ENCODE measurements at places on chromosomes 5 and 9.

GRCh38 chr9:27664121-27664779 lies 91.0 kb upstream of the C9orf72 start:
- DNase-seq = no peak

DNA sequence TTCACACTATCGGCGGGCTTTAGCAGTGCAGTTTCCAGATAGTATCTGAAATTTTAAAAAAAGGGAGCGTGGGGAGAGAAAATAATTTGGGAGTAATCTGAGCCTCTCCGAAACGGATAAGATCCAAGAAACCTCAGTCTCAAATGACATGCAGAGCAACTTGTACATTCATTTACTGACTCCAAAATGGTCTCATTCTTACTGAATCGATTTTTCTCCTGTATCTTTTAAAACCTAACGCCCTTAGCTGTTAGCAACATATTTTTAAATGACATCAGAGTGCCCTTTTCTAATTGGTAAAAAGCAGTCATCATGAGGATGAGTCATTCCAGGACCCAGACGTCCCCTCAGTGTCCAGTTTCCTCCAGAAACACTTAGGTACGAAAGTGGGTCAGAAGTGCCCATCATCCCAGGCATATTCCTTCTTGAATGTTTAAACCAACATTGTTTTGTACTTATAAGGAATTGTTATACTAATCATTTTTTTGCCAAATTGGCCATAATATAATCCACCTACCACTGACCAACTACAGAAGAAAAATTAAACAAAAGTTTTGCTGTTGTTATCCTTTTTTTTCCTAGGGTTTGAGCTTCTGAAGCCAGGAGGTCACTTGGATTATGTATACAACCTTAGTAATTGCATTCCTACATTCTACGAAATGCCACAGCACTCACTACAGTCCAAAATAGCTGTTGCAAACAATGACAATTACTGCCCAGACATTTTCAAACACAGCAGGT lies 354.4 kb downstream of the ADAMTS6 start:
- no peak for DNase-seq

DNA sequence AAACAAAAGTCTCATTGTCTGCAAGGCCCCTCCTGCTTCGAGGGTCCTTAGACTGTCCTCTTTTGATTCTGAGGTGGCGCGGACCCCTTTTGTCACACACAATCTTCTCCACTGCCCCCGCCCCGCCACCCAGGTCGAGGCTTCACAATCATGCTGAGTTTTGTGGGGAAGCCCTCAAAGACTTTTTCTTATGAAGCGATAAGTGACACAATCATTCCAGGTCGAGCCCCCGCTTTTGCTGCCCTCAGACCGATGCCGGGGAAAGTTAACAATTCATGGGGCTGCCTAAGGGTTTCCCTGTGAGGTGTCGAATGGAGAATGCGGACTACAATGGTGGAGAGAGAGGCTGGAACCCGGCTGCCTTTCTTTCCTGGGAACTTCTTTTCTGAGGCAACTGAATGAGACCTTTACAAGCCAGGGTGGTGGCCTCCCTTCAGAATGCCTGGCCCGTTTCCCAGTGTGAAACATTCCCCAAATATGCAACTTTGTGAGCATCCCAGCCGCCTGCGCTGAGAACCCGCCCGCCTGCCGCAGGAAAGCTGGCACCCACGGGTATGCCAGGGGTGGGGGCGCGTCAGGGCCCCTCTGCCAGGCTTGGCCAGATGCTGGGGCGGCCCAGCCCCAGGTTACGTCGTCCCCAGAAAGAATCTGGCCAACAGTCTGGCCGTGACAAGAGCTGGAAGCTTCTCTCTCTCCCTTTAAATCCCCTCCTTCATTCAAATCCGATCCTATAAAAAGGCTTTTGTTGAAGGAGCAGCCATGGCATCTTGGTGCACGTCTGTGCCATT lies 71.9 kb downstream of the MAP1B start:
- DNase-seq = peak; percentile 79

GRCh38 chr9:121213136-121213806 lies 11.6 kb upstream of the RAB14 start:
- DNase-seq = peak; percentile 71

DNA sequence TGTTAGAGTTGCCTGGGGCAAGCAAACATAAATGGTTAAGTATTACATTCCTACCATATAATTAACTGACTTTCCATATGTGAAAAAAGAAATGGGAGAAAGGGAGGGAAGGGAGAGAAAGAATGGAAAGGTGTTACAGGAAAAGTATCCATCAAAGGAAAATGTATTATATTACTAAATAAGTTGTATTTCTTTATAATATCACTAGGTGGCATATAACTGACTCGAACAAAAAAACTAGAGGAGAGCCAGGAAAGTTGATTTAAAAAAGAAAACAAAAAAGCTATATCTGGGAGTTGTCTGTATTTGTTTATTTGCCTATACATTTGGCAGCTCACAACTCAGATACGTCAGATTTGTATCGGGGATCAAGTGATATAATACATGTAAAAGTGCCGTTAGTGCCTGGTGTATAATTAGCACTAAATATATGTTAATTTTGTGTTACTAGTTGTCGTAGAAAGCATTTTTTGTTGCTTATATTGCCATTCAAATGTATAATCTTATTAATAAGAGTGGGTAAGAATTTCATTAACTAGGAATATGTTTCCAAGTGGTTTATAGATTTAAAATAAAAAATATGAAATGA lies 59.6 kb upstream of the ADAMTS19 start:
- peak; percentile 11 for DNase-seq

DNA sequence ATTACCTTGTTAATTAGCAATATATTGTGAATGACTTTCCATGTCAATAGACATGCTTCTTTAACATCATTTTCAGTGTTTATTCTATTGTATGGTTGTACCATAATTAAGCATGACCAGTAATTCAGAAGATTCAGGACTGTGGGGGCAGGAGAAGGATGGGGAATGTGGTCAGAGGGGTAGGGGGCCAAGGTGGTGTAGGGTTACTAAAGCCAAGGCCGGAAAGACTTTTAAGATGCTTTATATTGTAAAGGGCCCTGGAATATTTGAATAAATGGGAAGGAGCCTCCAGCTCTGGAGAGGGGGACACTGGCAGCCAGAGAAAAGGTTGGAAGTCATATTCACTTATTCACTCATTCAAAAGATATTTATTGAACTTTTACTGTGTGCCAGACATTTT lies 115.7 kb downstream of the FGF18 start:
- no peak for DNase-seq

DNA sequence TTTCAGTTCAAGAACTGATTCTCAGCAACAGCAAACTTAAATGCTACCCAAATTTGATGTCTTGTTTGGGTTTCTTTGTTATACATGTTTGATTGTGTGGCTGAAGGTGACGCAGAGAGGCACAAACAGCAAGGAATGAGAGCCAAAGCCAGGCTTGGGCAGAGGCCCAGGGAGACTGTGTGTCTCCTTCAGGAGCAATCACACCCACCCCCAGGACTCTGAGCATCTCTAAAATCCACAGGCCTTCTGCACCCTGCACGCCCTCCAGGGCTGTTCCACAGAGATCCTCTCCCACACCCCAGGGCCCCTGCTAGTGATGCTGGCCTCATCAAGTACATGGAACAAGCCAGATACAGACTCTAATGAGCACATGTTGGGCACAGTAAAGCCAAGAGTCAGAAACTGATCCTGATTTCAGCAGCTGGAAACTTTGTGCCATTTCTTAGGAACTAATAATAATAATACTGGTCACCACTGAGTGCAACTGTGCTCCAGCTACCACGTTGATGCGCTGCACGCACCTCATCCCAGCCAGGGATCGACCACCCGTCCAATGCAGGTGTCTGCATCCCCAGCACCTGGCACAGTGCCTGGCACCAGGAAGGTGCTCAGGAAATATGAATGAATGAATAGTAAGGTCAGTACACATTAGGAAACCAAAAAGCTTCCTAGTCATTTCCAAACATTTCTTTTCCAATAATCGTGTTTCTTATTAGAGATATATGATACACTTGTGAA lies 54.6 kb upstream of the TCF7 start:
- no peak for DNase-seq

- peak; percentile 45 for DNase-seq
These were observed 213.4 kb downstream of the MARCHF11 start for GRCh38 chr5:15966066-15966640.

DNA sequence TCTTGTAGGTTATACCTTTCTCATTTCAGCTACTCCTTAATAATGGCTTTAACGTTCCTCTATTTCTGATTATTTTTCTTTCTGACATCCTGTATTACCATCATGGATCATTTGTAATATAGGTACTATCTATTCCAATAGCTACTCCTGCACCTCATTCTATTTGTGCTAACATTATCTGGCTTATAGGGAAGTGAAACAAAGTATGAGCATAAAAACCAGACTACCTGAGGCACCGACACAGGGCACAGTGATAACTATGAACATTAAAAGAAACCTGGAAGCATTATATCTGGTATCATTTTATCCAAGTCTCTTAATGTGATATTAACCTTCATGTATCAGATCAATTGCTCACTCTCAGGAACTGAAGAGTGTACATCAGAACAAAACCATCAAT lies 407.3 kb downstream of the DMRT2 start:
- no peak for DNase-seq

DNA sequence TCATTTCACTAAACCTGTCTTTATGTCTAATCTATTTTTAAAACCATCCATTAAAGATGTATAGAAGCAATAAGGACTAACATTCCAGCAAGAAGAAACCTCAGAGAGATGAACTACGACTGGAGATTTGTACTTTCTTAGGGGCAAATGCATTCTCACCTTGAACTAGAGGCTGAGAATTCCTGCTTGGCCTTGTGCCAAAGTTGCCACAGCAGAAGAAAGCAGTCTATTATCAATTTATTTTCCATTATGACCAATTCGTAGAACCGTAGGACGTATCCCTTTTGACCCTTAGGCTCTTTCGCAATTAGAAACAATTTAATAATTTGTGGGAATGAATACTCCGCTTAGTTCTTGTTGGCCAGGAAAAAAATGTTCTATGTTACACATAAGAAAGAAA lies 1647.4 kb upstream of the CDH9 start:
- no peak for DNase-seq

GRCh38 chr5:59016925-59017324 lies 434.1 kb downstream of the RAB3C start:
- no peak for DNase-seq

DNA sequence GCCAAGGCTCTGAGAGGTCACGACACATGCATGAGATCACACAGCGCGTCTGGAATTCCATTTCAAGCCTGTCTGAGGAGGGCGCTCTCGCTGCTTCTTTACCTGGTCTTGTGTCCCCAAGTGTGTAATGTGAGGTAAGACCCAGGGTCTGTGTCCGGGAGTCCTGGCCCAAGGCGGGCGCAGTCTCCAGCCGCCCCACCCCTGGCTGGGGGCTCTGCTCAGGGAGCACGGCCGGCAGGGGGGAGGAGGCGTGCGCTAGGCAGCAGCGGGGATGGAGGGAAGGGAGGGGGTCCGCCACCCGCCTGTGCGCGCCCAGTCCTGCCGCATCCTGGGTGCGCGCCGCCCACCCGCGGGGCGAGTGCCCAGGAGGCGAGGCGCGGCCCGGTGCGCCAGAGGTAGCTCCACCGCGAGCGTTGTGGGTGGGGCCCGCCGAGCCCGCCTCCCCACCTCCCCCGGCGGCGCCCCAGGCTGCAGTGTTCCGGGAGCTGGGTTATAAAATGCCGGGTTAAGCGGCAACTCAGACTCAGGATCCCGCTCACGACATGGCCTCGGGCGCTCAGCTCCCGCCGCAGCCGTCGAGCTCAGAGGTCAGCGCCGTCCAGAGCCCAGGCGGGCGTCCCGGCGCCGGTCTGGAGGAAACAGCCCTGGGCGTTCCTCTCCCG lies at the start of gene CCNI2:
TSS of gene CCNI2 (plus strand) at position 473 of the 662 bp plus-strand sequence. CDS start at position 543, 70 bp downstream.
- peak; percentile 10 for DNase-seq

GRCh38 chr5:61496860-61497259 lies 164.8 kb downstream of the ZSWIM6 start:
- DNase-seq = peak; percentile 92

GRCh38 chr5:33166948-33167347 lies 273.8 kb upstream of the TARS1 start:
- DNase-seq = no peak

DNA sequence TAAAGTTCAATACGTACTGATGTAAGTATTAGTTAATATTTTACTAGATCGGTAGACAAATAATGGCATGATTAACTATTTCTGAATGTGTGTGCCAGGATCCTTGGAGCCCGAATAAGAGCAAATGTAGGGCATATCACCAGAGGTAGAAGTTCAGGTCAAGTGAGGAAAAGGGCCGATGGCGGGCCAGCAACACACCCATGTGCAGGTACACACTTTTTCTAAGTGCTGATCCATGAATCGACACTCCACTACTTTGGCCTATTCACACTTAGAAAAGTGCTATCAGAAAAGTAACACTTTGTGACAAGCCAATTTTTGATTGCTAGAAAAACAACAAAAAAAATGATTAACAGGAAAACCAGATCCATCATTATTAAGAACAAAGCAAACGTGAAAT lies 150.3 kb downstream of the AUH start:
- no peak for DNase-seq

DNA sequence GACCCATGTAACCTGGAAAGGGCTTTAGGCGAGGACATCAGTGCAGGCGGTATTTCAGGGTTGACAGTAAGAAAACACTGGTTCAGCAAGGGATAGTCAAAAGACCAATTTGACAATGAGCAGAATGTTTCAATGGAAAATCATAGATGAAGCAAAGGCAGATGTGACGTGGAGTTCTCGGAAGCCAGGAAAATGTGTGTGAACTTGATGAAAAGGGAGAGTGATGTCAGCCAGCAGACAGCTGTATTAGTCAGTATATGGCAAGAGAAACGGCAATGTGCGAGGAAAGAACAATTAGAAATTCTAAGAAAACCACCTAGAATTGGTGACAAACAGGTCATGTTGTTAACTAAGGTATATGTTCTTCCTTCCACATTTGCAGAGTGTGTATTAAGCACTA lies 503.9 kb upstream of the DAB2 start:
- no peak for DNase-seq

GRCh38 chr9:112809351-112809848 lies 58.8 kb downstream of the SNX30 start:
- no peak for DNase-seq

DNA sequence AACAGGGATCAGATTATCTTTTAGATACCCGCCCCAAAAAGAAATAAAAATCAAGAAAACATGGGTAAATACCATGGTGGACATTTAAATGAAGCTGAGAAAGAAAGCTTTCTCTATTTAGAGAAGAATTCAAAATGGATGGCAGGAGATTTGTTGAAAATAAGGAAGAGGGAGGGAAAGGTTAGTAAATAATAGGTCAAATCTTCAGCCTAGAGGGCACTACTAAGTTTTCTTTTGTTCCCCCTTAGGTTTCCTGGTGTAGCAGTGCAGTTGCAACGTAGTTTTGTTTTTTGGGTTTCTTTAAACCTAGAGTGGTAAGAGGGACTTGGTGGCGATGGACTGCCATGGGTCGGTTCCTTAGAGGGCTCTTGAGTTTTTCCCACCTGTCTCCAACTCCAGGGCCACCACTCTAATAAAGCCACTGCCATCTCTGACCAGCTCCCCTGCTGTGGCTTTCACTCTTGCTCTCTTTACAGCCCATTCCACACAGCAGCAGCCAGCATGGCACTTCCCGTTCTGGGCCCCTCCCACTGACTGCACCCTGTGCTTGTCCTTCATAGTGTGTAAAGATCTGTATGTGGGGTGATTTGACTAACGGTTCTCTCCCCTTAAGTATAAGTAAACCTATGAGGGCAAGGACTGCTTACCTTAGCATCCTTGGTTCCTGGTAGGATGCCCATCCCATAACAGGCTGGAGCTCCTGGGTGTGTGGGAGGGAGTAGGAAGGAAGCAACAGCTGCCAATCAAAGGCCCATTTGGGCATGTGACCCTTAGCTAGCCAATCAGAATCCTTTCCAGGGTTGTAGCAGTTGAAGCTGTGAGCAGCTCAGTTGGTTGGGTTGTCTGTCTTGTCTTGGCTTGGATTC lies 118.3 kb downstream of the SLC1A3 start:
- no peak for DNase-seq
